ENCODE measurements at places on chromosomes 3 and 15. TPM values are rescaled to one million over a fixed set of nuclear protein-coding genes. Genes with fewer than 3 reads are reported as not detected.

DNA sequence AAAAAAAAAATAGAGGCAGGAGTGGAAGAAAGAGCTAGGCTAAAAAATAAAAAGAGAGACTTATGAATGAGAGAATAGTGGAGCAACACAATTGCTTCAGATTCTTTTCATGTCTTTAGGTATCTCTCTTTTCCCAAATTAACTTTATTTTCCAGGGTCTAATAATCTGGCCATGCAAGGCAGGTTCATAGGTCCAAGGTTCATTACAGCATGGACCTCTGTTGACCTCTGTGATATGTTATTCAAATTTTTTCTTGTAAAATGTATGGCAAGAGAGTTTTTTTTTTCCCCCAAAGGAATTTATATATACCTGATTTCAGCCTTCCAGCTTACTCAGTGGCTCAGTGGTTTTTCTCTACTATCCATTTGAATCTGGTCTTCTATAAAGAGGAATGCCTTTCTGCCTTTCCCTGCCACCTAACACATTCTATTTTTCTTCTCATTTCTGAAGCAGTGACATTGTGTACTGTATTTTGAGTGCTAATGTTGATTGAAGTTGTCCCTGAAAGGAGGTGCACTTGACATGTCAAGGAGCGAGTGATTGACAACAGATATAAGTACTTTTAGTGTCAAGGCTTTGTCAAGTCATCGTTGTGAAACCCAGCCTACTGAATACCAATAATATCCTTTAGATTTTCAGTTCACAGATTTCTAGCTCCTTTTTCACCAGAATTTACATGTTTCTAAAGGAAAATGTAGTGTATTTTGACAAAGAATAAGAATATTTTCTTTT is 118.5 kb downstream of the MAP2K5 start:
- DNase-seq, result no peak

DNA sequence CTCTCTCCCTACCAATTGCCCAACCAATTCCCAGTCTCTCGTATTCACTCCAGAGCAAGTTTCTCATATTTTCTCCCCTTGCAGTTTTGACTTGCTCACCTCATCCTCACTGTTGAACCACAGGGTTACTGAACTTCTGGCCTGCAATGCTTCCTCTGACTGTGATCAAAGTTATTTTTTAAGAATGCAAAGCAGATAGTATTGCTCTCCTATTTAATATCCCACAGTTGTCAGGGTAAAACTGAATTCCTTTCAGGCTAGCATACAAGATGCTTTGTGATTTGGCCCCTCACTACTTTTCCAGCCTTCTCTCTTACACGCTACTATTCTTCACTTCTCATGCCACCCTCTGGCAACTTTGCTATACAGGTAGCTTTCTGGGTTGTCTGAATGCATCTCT is 80.9 kb downstream of the LRRFIP2 start:
- DNase-seq, result no peak

RPL15 gene
- 1,242 TPM for total RNA-seq

NRG4 gene
- 1.3 TPM for total RNA-seq

FETUB gene
- total RNA-seq, result 10.8 TPM

Measured in liver (tissue), 10 donors.